Breast epithelium (tissue), 4 donors: ENCODE measurements at places on chromosomes 4 and X.

DNA sequence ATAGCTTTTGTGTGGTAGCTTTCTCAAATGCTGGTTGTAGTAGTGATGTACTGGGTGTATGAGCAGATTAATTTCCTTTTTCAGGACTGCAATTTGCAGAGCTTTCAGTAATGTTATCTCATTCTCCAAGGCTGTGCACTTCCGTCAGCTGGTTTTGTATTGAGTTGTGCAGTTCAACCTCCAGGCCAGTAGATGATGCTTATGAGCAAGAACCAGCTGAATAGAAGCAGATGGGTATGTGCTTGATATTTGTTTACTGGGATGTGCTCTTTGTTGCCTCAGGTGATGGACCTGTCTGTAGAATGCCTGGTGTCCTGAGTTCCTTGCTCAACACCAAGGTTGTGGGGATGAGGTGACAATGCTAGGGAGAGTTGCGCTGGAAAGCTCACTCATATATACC, 462.8 kb downstream of the PCDH18 start:
- DNase-seq = no peak

DNA sequence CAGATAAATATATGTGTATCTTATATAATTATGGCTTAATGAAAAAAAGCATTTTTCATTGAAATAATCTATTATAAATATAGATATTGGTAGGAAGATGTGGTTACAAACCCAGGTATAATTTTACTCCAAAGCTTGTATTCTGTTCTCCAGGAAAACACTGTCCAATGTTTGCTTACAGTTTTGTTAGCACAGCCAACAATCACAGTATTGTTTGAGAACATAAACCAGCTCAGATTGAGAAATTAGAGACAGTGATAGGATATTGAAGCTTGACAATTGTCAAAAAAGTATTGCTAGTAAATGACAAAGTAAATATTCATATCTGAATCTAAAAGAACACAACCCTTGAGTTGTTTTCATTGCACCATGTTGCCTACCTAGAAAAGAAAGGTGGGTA, 228.8 kb downstream of the ADGRL3 start:
- no peak for DNase-seq

- DNase-seq = no peak
Observed at GRCh38 chrX:19373351-19373891, 29.7 kb downstream of the PDHA1 start.

- no peak for DNase-seq
Observed at GRCh38 chr4:78477276-78477675, 74.3 kb upstream of the ANXA3 start.

GRCh38 chr4:174681723-174682300, 147.2 kb downstream of the GLRA3 start:
- DNase-seq = no peak

DNA sequence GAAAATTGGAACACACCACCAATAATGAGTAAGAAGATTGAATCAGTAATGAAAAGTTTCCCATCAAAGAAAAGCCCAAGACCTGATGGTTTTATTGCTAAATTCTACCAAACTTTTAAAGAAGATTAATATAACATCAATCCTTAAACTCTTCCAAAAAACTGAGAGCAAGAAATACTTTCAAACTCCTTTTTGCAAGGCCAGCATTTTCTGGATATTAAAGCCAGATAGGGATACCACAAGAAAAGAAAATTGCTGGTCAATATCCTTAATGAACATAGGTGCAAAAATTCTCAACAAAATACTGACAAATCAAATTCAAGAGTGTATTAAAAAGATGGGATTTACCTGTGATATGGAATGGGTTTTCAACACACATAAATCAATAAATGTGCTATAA, 484.6 kb downstream of the ANKRD50 start:
- DNase-seq = no peak
